ENCODE measurements at places on chromosomes 1 and 21.
A peak's percentile ranks its signal among the peaks of the same experiment; 100 is the strongest.

DNA sequence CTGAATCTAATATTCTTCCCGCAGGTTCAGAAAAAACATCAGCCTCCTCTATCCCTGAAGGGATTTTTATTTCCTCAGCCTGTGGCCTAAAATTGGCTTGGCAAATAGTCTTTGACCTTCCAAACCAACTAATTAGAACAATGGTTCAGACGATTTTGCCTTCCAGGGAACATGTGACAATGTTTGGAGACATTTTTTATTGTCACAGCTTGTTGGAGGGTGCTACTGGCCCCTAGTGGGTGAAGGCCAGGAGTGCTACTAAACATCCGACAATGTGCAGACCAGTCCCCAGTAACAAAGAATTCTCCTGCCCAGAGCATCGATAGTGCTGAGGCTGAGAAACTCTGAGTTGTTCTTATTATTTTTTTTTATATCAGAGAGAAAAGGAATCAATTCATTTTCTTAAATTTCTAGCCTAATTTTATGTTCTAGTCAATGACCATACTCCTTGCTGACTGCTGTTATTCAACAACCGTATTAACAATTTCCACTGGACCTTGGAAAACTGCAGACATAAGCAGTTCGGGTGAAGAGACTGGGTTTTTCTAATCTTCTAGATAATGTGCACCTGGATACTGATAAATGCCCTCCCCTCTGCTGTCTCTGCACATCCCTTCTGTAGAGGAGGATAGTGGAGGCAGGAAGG is 280.7 kb downstream of the LMX1A start:
- DNase-seq = peak; percentile 59

DNA sequence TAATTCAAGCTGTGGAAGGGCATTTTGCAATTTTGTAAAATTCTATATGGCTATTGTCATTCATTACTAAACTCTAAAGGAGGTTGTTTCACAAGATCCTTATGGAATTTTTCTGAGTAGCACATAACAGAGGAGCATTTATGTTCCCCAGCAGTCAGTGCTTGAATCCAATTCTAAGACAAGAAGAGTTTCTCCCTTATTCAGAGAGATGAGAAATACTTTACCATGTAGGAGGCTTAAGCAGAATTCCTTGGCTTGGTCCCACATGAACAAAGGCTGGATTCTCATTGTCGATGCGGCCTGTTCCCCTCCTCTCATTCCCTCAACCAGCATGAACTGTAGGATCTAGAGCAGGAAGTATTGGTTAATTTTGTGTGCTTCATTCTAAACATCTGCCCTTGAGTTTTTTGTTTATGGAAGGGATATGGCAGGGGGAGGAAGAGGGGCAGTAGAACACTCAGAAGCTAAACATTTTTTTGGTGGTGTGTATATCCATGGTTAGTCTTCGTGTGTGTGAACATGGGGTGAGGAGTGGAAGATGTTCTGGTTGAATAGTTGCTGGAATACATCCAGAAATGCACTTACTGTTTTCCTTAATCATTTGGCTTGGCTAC is 74.3 kb downstream of the LAMC1 start:
- DNase-seq = no peak

DNA sequence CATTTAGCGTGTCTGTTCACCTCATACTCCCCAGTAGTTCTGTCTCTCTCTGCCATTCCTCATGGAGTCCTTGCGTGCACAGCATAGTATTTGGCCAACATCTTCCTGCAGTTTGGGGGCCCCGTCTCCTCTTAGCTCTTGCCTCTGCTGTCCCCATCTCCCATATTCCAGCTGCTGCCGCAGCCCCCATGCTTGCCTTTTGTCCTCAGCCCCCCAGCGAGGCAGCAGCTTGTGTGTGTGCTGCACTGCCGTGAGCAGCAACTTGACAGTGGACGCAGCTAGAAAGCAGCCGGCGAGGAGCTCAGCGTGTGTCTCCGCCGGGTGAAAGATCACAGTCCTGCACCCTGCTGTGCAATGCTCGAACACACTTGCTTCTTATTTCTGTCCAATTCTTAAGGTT is 164.2 kb upstream of the COL6A1 start:
- no peak for DNase-seq

GRCh38 chr1:117598489-117598888 is 7.4 kb upstream of the TENT5C start:
- DNase-seq = no peak

DNA sequence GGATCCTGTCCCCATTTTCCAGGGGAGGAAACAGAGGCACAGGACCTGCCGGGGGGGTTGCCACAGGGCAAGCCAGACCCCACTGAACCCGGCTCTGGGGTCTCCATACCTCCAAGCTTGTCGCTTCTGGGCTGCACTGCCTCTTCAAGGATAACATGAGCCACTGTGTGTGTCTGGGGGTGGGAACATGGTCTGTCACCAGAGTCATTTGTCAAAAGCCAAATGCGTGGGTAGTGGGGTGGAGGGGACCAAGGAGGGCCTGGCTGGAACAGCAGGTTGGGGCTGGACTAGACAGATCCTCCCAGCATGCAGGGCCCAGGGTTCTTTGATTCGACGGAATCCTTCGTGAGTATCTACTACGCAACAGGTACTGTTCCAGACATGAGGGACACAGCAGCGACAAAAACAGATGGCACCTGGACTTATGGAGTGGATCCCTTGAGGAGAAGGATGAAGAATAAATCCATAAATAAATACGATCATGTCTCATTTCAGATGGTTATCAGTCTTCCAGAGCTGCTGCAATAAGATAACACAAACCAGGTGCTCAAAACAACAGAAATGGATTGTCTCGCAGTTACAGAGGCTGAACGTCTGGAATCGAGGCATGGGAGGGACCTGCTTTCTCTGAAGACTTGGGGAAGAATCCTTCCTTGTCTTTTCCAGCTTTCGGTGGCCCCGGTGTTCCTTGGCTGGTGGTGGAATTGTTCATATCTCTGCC is 28.7 kb downstream of the C1QB start:
- peak; percentile 60 for DNase-seq
